ENCODE measurements at places on chromosomes 4 and X. TPM values are rescaled to one million over a fixed set of nuclear protein-coding genes. Genes with fewer than 3 reads are reported as not detected.

GRCh38 chr4:122666527-122667245 lies 45.8 kb upstream of the IL21 start:
- H3K27ac ChIP-seq: no peak overlapping the region
- no peaks in the 10 kb centered on the region for H3K27me3 ChIP-seq

DNA sequence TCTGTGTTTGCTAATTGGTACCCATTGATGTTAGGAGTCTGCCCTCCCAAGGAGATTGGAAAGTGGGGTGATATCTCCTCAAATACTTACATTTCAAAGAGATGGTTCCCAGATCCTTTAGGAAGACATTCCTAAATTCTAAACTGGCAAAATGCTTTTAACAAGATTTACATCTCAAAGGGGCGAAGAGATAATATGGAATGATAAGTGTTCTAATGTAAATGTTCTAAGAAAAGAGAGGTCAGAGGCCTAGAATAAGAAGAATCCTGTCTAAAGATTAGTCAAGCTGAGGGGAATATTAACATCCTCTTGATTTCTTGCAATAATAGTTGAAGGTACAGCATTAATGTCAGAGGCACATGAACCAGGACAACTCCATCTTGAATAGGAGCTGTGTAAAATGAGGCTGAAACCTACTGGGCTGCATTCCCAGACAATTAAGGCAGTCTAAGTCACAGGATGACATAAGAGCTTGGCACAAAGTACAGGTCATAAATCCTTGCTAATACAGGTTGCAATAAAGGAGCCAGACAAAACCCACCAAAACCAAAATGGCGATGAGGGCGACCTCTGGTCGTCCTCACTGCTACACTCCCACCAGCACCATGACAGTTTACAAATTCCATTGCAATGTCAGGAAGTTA lies 2248.1 kb downstream of the ARAP2 start:
- no peak for DNase-seq
- no peaks in the 10 kb centered on the region for H3K4me1 ChIP-seq
- no peaks in the 10 kb centered on the region for H3K27me3 ChIP-seq
- H3K36me3 ChIP-seq: no peaks in the 10 kb centered on the region
- no peak overlapping the region for H3K27ac ChIP-seq

DNA sequence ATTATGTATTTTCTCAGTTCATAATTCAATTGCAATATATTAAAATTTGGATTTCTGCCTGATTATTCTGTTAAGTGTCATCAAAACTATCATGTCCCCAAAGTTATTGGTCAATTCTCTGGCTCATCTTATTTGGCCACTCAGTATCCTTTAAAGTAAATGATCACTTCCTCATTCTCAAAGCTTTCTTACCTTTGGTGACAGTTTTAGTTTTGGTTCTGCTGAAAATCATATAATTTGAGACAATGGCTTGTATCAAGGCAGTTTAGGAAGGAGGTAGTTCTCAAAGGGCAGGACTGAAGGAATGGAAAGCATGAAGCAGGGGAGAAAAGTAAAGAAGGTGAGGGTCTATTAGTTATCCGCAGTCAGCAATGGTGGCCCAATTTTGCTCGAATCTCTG lies 1832.1 kb downstream of the ARAP2 start:
- H3K36me3 ChIP-seq: no peaks in the 10 kb centered on the region
- DNase-seq: no peak
- no peak overlapping the region for H3K4me3 ChIP-seq
- no peaks in the 10 kb centered on the region for H3K27me3 ChIP-seq
- H3K4me1 ChIP-seq: no peaks in the 10 kb centered on the region
- H3K27ac ChIP-seq: no peak overlapping the region

SLC9B1 gene
- not detected for polyA plus RNA-seq

DNA sequence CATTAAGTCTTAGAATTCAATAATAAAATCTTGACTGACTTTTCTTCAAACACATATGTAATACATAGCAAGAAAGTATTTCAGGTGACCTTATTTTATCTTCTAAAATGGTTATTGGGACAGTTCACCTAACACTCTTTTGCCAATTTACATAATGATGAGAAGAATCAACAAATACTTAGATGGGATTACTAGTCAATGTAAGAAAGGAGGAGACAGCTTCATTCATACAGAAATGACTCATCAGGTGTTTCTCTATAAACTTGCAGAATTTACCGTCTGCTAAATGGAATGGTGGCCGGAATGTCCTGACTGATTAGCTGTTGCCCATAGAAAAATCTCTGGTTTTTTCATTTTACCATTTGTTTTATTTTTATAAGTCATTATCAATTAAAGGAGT lies 115.0 kb upstream of the ETNPPL start:
- H3K4me1 ChIP-seq: no peaks in the 10 kb centered on the region
- no peak overlapping the region for H3K4me3 ChIP-seq
- H3K36me3 ChIP-seq: no peaks in the 10 kb centered on the region
- no peak for DNase-seq
- no peaks in the 10 kb centered on the region for H3K27me3 ChIP-seq

CNGA1 gene
- 2.2 TPM for polyA plus RNA-seq

- H3K36me3 ChIP-seq: no peaks in the 10 kb centered on the region
- no peak for DNase-seq
- H3K27me3 ChIP-seq: no peaks in the 10 kb centered on the region
- no peak overlapping the region for H3K4me3 ChIP-seq
- H3K27ac ChIP-seq: no peak overlapping the region
These were observed 74.3 kb downstream of the NUDT11 start for GRCh38 chrX:51421972-51422597.

DNA sequence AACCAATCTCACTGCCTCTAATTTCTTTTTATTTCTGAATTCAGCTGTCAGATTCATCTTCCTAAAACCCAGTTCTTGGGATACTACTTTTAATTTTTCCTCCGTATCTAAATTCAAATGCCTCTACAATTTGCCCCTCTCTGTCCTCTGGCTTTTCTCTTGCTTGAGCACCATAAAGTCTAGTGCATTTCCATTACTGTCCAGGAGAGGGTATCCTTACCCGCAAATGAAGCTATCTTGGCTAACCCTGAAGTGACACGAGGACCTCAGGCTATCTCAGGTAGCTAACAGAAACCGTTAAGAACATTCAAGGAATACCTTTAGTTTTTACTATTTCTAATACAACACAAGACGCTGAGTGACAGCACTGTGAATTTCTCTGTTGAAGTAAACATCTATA lies 49.4 kb upstream of the PRR32 start:
- no peaks in the 10 kb centered on the region for H3K27me3 ChIP-seq
- no peaks in the 10 kb centered on the region for H3K4me1 ChIP-seq
- peak; percentile 51 for DNase-seq

NFXL1 gene
- polyA plus RNA-seq: 8.6 TPM

Data from cardiac muscle cell (in vitro differentiated cells and primary cell).